ENCODE measurements at places on chromosomes 13 and 19. TPM values are rescaled to one million over a fixed set of nuclear protein-coding genes. Genes with fewer than 3 reads are reported as not detected.

Gene ZNF709
- 2.9 TPM for polyA plus RNA-seq

DNA sequence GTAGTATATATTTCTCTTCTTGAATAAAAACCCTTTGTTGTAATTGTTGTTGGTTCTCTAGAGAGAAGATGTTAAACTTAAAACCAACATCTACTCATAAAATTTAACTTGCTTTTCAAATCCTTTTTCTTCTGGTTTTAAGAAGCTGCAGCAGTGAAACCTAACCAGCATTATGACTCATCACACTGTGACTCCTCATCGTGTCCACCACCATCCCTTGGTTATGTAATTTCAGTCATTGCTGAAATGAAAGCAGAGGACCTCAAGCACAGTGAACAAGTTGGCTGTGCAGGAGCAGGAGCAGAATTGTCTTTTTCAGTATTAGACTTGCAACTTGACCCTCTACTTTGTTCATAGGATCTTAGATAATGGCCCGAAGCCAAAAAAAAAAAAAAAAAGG, 64.9 kb upstream of the HTR2A start:
- no peaks in the 10 kb centered on the region for H3K27me3 ChIP-seq
- no peak overlapping the region for H3K4me3 ChIP-seq
- no peaks in the 10 kb centered on the region for H3K36me3 ChIP-seq
- no peak for DNase-seq
- no peaks in the 10 kb centered on the region for H3K4me1 ChIP-seq

Gene HCN2
- not detected for polyA plus RNA-seq

GRCh38 chr13:80337288-80338081, 3.4 kb downstream of the SPRY2 start:
- no peaks in the 10 kb centered on the region for H3K4me1 ChIP-seq
- no peaks in the 10 kb centered on the region for H3K27me3 ChIP-seq
- peak overlapping the region; percentile 47 for H3K4me3 ChIP-seq
- H3K36me3 ChIP-seq: peaks cover 1% of the 10 kb centered on the region
- DNase-seq: no peak

GRCh38 chr13:96415831-96416385, 326.0 kb downstream of the HS6ST3 start:
- DNase-seq: no peak
- H3K36me3 ChIP-seq: no peaks in the 10 kb centered on the region
- H3K4me3 ChIP-seq: no peak overlapping the region
- H3K4me1 ChIP-seq: no peaks in the 10 kb centered on the region
- no peaks in the 10 kb centered on the region for H3K27me3 ChIP-seq
- no peak overlapping the region for H3K27ac ChIP-seq
